ENCODE measurements at places on chromosomes 16 and 17. TPM values are rescaled to one million over a fixed set of nuclear protein-coding genes. Genes with fewer than 3 reads are reported as not detected.

DNA sequence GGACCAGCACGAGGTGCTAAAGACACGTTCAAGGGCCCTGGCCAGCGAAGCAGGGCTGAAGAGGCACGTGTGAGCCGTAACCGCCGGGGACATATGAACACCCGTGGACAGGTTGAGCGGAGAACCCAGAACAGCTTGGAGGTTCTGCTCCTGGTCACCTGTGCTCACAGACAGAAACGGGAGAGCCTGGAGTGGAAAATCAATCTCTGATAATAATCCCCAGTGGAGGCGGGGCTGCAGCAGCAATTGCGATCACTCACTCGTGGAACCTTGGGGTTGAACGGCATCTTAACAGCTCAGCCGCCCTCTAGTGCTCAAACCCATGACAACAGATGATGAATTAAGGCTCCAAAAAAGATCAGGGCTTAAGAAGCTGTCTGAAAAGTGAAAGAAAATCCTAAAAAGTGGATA lies 25.6 kb downstream of the WIPI1 start:
- H3K4me1 ChIP-seq = no peaks in the 10 kb centered on the region
- no peak for DNase-seq
- H3K27ac ChIP-seq = no peak overlapping the region
- no peaks in the 10 kb centered on the region for H3K27me3 ChIP-seq
- H3K36me3 ChIP-seq = peaks cover 7% of the 10 kb centered on the region

- peaks cover 6% of the 10 kb centered on the region for H3K36me3 ChIP-seq
- no peak overlapping the region for H3K27ac ChIP-seq
- no peaks in the 10 kb centered on the region for H3K27me3 ChIP-seq
- no peak for DNase-seq
- no peaks in the 10 kb centered on the region for H3K4me1 ChIP-seq
These were observed 7.2 kb downstream of the SUPT4H1 start for GRCh38 chr17:58344791-58345157.

- H3K4me3 ChIP-seq = no peak overlapping the region
- no peak for DNase-seq
- H3K4me1 ChIP-seq = no peaks in the 10 kb centered on the region
- no peaks in the 10 kb centered on the region for H3K36me3 ChIP-seq
- H3K27me3 ChIP-seq = no peaks in the 10 kb centered on the region
- H3K27ac ChIP-seq = no peak overlapping the region
These were observed 286.9 kb downstream of the CPPED1 start for GRCh38 chr16:12516621-12517309.

DNA sequence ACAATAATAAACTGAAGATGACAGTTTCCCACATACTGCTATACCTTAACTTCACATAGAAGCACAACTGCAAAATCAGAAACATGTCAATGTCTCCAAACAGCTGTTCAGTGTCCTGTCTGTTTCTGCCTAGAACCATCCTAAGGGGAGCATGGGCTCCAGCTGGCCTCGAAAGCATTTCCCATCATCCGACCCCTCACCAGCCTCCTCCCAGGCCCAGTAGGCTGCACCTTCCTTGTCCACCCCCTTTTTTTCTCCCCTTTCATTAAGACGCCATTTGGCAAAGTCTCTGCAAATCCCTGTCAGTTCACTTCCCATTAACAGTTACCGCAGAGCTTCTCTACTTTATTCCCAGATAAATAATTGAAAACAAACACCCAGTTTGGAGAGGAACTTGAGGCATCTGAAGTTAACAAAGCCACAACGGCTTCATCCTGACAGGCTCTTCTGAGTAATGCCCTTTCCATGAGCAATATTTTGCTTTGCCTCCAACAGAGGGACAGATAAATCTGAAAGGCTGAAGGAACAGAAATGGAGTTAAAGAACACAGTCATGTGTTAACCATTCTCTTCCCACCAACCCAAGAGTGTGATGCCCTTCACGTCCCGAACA lies 65.3 kb downstream of the SLC39A11 start:
- no peaks in the 10 kb centered on the region for H3K36me3 ChIP-seq
- H3K27ac ChIP-seq = no peak overlapping the region
- no peak for DNase-seq
- no peak overlapping the region for H3K4me3 ChIP-seq
- peaks cover 13% of the 10 kb centered on the region for H3K4me1 ChIP-seq

DNA sequence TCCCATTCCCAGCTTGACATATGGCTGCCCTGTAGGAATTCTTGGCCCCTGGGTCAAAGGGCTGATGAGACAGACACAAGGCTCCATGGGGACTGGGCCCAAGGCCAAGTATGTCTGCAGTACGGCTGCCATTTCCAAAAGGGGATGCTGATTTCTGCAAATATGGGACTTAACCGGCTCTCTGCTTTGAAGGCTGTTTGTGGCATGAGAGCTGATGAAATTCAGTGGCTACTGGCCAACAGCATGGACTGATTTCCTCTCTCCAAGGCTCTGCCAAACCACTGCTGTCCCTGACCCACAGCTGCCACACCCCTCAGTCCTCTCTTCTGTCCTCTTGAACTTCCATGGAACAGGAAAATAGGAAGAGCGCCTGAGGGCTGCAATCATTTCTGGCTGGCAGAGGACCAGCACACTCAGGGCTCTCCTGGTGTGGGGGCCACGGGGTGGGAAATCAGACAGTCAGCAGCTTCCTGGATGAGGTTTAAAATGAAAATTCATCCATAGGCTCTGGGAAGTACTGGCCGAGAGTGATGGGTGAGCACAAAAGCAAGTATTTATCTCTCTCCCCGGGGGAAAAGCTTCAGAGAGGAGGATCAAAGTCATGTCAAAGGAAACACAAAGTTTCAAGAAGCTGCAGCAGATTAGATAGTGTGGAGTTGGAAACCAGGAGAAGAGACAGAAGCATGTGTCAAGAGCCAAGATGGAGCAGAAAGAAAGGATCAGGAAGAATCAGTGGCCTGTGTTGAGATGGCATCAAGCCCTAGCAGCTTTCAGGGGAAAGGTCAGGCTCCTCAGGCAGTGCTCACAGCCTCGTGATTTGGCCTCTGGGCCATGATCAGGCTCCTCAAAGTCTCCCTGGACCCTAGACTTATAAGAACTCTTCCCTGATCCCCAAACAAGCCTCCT lies 64.1 kb upstream of the SREBF1 start:
- H3K27me3 ChIP-seq = no peaks in the 10 kb centered on the region
- no peak overlapping the region for H3K4me3 ChIP-seq
- no peak overlapping the region for H3K27ac ChIP-seq

DNA sequence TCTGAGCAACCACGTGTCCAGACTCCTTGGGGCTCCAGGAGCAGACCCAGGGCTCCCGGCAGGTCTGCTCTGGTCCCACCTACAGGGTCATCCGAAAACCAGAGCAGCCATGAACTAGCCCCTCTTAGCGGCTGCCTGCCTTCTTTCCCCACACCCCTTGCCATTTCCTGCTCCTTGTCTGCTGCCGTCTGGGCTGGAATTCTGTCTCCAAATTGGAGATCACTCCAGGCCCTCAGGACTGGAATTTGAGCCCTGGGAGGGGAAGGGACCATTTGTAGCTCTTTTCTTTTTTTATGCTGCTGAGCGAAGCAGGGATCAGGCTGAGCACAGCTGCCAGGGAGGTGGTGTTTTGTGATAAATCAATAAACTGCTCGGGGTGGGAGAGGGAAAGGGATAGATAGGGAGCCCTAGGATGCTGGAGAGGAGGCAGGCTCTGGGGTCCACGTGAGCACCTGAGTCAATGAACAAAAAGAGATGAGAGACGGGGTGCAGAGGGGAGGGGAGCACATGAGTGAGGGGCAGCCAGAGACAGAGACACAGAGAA lies 257.5 kb downstream of the ENGASE start:
- H3K27me3 ChIP-seq = no peaks in the 10 kb centered on the region
- no peak overlapping the region for H3K4me3 ChIP-seq
- no peaks in the 10 kb centered on the region for H3K36me3 ChIP-seq
- DNase-seq = no peak

DNA sequence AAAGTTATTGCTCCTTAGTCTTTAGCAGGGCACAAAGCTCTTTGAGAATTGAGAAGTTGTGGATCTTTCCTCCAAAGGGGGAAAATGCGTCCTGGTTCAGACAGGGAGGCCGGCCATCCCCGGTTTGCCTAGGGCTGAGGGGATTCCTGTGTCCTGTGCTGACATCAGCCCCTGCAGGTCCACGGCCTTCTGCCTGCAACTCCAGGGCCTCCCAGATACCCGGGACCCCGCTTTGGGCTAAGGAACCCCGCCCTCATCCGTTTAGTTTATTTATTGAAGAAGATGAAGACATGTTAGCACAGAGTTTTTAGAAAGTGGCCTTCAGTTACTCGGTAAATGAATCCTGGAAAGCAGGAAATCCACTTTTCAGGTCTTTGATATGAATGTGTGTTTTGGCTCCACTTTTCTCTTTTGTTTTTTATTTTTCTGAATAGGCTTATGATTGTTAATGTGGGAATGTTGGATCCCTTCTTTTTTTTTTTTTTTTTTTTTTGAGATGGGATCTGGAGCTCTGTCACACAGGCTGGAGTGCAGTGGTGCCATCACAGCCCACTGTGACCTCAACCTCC lies 65.6 kb downstream of the CRISPLD2 start:
- no peaks in the 10 kb centered on the region for H3K27me3 ChIP-seq
- no peak overlapping the region for H3K27ac ChIP-seq
- no peak for DNase-seq

HYDIN gene
- 4.0 TPM for total RNA-seq

- H3K27ac ChIP-seq = no peak overlapping the region
- no peak for DNase-seq
- H3K4me1 ChIP-seq = no peaks in the 10 kb centered on the region
- H3K27me3 ChIP-seq = no peaks in the 10 kb centered on the region
These were observed 25.8 kb upstream of the CPNE2 start for GRCh38 chr16:57066625-57067024.

DNA sequence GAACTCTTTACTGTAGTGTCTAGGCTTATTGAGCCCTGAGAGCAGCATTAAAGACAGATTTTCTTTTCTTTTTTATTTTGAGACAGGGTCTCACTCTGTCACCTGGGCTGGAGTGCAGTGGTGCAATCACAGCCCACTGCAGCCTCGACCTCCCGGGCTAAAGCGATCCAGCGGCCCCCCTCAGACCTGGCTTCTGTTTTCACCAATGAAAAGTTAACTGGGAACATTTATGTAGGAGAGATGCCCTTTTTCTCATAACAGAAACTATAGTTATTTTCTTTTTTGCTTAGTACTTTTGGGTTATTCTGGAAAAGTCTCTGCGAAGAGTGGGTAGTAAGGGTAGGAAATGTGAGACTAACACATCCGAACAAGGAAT lies 1.5 kb downstream of the MAP1LC3B start:
- peaks cover 39% of the 10 kb centered on the region for H3K4me1 ChIP-seq
- H3K36me3 ChIP-seq = peaks cover under 1% of the 10 kb centered on the region
- no peak overlapping the region for H3K27ac ChIP-seq
- no peak for DNase-seq

- H3K36me3 ChIP-seq = no peaks in the 10 kb centered on the region
- peak; percentile 13 for DNase-seq
- H3K27me3 ChIP-seq = no peaks in the 10 kb centered on the region
- no peak overlapping the region for H3K27ac ChIP-seq
- no peaks in the 10 kb centered on the region for H3K4me1 ChIP-seq
- no peak overlapping the region for H3K4me3 ChIP-seq
These were observed 47.7 kb upstream of the MEAK7 start for GRCh38 chr16:84552135-84552534.

- H3K4me1 ChIP-seq = no peaks in the 10 kb centered on the region
- no peak overlapping the region for H3K4me3 ChIP-seq
- no peak for DNase-seq
- H3K27ac ChIP-seq = no peak overlapping the region
- H3K27me3 ChIP-seq = no peaks in the 10 kb centered on the region
These were observed 1.8 kb downstream of the LCAT start for GRCh38 chr16:67942200-67942509.

DNA sequence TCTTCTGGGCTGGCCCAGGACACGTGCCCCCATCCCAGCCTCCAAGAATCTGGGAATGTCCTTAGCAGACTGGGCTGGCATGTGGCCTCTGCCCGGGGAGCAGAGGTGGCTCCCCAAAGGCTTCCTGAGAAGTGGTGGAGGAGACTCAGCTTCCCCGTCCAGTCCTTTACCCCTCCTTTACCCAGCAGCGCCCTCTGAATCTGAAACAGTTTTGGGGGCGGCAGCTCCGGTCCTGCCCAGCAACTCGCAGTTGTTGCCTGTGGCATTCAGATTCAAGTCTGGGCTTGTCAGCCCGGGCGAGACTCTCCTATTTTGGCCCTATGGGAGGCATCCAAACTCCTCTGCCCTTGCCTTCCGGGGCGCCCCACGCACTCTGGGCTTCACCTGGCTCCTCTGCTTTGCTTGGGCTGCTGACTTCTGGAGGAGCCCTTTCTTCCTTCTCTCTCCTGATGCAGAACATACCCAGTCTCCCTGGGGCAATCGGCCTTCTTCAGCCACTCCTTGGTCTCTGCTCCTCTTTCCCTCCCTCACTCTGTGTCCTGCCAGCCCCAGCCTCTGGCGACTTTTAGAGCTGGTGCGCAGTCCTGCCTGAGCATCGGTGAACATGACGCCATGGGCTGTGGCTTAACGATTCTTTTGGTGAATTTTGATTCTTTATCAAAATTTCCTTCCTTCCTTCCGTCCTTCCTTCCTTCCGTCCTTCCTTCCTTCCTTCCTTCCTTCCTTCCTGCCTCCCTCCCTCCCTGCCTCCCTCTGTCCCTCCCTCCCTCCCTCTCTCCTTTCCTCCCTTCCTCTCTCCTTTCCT lies 55.2 kb downstream of the CMIP start:
- no peaks in the 10 kb centered on the region for H3K27me3 ChIP-seq
- no peaks in the 10 kb centered on the region for H3K36me3 ChIP-seq
- H3K4me3 ChIP-seq = no peak overlapping the region
- H3K4me1 ChIP-seq = peaks cover 23% of the 10 kb centered on the region

KRT31 gene
- not detected for total RNA-seq

MPO gene
- 0.03 TPM for total RNA-seq

GRIN2C gene
- not detected for total RNA-seq
